ENCODE measurements at places on chromosomes 4 and X.

DNA sequence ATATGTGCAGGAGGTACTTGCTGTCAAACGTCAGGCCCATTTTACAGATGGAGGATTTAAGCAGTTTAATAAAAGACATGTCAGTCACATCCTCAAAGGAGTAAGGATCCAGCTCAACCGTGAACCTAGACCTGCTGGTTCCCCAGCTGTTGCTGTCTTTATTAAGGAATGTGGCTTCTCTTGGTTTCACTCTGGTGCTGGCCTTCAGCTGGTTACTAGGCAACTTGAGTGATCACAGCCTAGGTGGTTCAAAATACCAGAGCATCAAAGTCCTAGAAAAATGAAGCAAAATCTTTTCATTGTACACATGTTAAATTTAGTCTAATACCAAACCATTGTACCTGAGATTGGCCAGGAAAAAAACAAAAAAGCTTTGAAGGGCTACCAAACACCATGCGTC lies 32.7 kb upstream of the GLRA2 start:
- no peak for DNase-seq

DNA sequence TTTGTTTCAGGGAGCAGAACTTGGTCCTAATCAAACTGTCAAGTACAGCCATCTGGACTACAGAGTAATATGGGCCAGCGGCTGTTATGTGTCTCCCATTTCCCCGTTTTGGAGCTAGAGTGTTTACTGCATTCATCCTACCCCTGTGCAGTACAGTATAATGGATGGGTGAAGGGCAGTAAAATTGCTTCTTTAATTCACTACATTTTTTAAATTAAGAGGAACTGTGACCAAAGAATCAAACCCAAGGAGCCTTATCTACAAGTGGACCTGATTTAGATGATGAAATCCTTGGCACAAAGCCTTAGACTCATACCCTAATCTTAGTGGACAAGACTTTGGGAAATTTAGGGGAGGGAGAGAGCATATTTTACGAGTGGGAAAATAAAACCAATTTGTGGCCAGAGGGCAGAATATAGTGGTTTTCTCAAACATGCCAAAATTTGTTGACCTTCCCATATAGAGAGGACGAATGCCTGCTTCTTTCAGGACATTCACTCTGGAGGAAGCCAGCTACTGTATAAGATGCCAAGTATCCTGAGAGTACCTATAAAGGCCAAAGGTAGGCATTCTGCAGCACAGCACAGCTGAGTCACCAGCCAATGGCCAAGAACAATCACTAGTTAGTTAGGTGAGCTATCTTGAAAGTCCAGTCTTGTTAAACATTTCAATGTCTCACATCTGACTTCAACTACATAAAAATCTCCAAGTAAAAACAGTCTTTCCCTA lies 253.8 kb upstream of the KCNIP4 start:
- no peak for DNase-seq

GRCh38 chr4:128512161-128512560 lies 224.5 kb upstream of the PGRMC2 start:
- no peak for DNase-seq

DNA sequence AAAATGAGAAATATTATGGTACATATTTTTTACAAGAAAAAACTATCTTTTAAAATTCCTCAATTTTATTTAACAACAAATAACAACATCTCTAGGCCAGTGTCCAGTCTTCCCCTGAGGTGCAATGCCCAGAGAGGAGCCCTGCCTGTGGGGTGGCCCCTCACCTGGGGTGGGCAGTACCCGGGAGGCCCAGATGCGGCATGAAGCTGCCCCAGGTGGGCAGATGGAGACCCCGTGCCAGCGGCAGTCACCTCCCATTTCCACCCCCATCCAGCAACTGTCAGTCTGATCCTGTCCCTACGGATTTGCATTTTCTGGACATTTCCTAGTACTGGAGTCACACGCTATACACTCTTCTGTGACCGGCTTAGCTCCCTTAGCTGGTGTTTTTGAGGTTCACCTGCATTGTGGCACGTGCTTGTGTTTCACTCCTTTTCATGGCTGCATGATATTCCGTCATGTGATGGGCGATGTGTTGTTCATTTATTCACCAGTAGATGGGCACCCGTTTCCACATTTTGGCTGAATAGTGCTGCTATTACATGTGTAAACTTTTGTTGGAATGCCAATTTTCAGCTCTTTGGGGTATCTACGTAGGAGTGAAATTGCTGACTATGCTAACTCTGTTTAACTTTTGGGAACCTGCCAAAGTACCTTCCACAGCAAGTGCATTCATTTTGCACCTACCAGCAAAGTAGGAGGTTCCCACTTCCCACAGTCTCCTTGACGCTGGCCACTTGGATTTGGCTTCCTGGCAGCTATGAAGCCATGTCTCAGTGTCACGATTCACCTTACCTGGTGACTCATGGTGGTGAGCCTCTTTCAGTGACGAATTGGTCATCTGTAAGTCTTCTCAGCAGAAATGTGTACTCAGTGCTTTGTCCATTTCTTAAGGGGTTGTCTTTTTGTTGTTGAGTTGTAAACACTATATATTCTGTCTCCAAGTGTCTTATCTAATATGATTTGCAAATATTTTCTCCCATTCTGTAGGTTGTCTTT lies 11.7 kb upstream of the MAEA start:
- DNase-seq: no peak

GRCh38 chrX:14412686-14413085 lies 116.7 kb upstream of the GLRA2 start:
- no peak for DNase-seq

DNA sequence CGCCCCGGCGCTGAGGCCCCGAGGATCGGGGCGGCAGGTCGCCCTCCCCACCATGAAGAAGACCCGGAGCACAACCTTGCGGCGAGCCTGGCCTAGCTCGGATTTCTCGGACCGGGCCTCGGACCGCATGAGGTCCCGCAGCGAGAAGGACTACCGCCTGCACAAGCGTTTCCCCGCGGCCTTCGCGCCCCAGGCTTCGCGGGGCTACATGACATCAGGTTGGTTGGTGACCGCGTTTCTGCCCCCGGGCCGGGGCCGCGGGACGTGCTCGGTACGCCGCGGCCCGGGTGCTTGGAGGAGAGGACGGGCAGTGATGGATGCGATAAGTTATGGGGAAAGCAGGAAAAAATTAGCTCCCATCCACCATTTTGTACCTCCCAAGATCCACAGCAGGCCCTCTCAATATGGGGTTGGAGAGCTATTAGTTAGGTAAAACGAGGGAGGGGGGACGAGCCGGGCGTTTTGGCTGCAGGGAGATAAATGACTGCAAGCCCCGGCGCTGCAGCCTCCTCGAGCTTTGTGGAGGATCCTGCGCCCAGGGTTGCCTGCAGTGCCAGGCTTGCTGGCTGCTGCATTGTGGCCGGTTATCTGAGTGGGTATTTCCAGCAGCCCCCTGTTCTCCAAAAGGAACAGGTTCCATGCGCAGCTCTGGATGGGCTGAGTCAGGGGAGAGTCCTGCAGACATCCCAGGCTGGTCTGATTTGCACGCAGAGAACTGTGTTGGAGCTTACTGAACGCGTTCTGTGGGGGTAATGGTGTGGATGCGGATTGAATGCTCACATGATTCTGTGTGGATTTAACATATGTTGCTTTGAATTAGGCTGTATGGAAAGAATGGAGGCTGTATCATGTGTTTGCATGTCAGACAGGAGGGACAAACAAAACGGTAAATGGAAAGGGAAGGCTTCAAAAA lies 1.9 kb downstream of the STOX2 start:
- no peak for DNase-seq

GRCh38 chr4:94516999-94517398 lies 65.3 kb downstream of the PDLIM5 start:
- no peak for DNase-seq

DNA sequence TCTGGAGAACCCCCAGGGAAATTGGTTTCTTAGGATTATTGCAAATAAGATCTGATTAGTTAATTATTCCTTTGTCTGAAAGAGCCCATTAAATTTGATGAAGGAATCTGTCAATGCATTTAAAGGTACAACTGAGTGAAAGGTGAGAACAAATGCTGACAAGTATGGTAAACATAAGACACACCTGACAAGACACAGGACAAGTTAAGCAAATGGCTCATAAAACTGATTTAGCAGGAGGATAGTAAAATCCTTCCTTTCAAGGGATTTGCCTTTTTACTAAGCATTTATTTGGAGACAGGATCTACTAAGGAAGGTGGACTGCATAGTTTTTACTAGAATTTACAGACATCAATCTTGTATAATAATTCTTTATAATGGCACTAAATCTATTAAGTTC lies 553.9 kb downstream of the SPRY1 start:
- no peak for DNase-seq

- DNase-seq: no peak
These were observed 40.1 kb upstream of the HMGB3 start for GRCh38 chrX:150942942-150943594.

DNA sequence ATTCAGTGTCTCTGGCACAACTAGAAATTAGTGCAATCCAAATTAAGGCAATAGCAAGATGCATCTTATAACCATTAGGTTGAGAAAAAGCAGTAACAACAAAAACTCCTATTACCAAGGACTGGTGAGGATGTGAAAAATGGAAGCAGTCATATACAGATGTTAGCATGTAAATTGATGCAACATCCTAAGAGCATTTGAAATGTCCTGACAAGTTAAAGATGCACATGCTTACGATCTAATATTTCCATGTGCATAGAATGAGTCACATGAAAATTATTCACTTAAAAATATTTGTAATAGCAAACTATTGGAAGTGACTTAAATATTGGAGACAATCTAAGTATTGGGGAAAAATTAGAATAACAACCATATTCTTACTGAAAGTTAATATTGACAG lies 163.0 kb downstream of the FAM13A start:
- DNase-seq: no peak

DNA sequence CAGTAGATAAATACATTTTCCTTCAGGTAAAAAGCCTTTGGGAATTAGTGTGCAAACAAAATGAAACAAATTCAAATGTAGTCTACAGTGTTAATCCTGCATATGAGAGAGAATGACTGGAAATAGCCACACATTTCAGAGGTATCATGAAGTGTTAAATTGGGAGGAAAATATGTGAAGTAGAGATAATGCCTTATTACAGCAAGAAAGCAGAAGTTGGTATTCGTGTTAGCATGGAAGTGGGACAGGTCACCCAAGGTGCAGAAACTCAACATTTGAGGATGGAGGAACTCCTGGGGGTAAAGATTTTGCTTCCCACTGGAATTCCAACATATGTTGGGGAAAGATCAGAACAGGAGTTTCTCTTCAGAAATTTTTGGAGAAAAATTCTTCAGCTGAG lies 51.3 kb downstream of the EMCN start:
- no peak for DNase-seq

- DNase-seq: no peak
These were observed 525.1 kb upstream of the ATOH1 start for GRCh38 chr4:93303440-93303839.
